SHP77 (cell line): ENCODE measurements at places on chromosomes 1 and 21.

- DNase-seq, result no peak
These were observed 30.5 kb downstream of the TMCC2 start for GRCh38 chr1:205258261-205258691.

GRCh38 chr1:156689035-156689952 lies 12.1 kb upstream of the NES start:
- DNase-seq, result peak; percentile 90

DNA sequence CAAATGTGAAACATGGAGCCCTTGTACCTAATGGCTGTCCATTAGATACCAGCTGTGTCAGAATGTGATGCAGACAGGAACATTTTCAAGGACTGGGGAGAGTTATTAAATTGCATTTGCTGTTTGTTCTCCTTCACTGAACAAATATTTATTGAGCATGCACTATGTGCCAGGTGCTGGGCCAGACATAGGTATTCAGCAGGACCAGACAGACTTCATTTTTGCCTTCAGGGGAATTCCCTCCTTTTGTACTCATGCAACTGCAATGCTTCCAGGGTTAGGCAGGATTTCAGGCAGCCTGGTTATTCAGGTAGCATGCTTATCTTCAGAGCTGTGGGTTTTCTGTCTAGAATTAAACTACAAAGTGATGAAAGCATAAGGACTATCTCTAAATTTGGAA lies 64.2 kb upstream of the SMYD2 start:
- peak; percentile 85 for DNase-seq

GRCh38 chr1:101366513-101367215 lies 129.8 kb downstream of the S1PR1 start:
- DNase-seq, result no peak

DNA sequence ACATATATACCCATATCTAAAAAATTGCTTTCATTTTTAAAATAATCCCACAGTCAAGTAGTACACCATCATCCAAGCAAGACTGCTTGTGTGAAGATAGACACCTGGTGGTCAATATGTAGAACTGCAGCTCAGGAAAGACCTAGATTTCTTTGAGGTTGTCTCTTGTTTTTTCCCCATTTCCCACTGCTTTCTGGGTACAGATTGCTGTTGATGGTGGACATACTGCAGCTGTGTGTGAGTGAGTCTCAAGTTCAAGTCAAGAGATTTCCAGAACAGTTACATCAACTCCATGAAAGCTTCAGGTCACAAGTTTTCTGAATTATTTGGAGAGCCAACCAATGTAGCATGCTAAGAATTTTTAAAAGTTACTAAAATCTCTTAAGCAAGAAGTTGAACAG lies 306.4 kb downstream of the DUSP10 start:
- DNase-seq, result peak; percentile 42

- DNase-seq, result no peak
These were observed 206.0 kb downstream of the CAMTA1 start for GRCh38 chr1:6991266-6991665.

GRCh38 chr1:232634096-232634495 lies 4.2 kb upstream of the SIPA1L2 start:
- DNase-seq, result no peak

- no peak for DNase-seq
These were observed 145.9 kb upstream of the DUSP10 start for GRCh38 chr1:221887758-221888157.

DNA sequence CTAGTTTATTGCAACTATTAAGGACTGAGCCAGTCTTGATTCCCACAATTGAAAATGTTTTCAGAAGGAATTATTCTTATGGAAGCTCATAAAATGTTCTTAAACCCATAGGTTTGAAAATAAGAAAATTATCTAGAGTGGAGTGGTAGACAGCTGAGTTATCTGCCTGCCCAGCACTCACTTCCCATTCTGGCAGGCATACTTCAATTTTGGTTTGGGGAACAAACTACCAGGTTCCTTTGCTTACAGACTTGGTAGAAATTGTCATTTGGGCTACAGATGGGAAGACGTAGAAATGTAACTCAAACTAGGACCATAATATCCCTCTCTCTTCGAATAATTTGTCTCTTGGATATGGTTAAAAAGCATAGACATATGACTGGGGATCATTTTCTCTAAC lies 18.4 kb downstream of the JUN start:
- no peak for DNase-seq
